Pancreas (tissue), 10 donors: ENCODE measurements at places on chromosomes 1 and 21. TPM values are rescaled to one million over a fixed set of nuclear protein-coding genes. Genes with fewer than 3 reads are reported as not detected.

GJA9 gene
- not detected for total RNA-seq

ATP6V0B gene
- 59.8 TPM for total RNA-seq

ITGB2 gene
- total RNA-seq, result 34.5 TPM

DEGS1 gene
- 19.2 TPM for total RNA-seq

LPAR3 gene
- 12.8 TPM for total RNA-seq

DNA sequence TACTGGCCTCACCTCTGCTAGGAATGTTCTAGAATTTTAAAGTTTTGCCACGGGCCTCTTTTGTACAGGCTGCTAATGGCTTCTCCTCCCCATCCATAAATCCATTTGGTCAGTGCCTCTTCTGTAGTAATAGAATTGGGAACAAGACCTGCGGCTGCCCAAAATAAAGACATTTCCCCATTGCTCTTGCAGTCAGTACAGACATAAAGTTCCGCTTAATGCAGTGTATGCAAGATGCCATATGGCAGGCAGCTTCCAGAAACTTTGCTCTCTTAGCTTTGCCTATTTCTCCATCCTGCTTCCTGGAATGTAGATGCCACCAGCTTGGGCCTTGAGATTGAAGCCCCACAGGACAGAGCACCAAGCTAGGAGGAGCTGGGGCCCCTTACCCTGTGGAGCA lies 3.7 kb upstream of the SLC2A5 start:
- no peak for DNase-seq

DNA sequence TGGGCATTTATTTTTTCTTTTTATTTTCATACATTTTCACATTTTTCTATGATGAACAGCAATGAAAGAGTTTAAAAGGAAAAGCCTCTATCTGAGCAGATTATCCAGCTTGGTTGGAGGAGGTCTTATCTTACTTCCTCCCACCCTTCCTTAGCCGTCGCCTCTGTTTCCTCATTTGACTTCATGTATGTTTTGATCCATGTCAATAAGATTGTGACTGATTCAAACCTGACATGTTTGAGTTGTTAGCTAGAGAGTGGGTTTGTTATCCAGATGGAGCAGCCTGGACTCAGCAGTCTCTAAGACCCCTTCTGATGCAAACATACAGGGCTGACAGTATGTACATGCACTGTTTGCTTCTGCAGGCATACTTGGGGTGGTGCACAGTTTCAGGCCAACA lies 31.2 kb downstream of the MACO1 start:
- no peak for DNase-seq

DNA sequence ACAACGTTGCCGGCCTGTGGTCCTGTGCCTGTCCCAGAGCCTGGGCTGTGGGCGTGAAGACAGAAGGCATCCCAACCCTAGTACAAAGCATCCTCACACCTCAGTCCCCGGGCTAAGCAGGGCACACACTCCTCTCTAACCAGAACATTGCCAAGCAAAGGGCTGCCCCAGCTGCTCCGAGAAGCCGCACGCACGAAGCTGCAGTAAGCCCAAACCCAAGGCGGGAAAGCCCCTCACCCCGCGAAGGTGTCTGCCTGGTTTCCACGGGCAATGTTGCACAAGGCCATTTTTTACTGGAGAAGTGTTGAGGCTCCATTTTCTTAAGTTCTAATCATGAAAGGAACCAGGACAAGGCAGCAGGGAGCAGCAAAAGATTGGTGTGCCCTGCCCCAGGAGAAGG lies 519.0 kb downstream of the NPHP4 start:
- DNase-seq, result no peak

GRCh38 chr1:33466159-33466558 lies 6.3 kb upstream of the ZSCAN20 start:
- no peak for DNase-seq

- no peak for DNase-seq
Measured at GRCh38 chr1:4062041-4062440, 162.0 kb upstream of the C1orf174 start.

GRCh38 chr1:164452549-164452948 lies 106.4 kb upstream of the PBX1 start:
- no peak for DNase-seq

DNA sequence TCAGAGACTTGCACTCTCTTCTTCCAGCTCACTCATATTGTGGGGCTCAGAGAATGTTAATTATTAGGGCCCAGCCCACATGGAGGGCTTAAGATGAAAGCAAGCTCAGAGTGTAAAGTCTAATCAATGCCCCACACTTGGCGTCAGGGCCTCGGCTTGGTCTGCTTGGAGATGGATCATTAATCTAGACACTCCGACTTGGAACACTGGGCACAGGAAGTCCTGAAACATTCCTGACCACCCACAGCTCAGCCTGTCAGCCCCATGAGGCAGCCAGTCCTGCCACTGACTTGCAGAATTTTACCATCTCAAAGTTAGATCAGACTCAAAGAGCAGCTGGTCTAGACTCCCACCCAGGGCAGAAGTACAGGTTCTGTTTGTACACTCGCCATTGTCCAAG lies 69.8 kb upstream of the TRABD2B start:
- no peak for DNase-seq

DNA sequence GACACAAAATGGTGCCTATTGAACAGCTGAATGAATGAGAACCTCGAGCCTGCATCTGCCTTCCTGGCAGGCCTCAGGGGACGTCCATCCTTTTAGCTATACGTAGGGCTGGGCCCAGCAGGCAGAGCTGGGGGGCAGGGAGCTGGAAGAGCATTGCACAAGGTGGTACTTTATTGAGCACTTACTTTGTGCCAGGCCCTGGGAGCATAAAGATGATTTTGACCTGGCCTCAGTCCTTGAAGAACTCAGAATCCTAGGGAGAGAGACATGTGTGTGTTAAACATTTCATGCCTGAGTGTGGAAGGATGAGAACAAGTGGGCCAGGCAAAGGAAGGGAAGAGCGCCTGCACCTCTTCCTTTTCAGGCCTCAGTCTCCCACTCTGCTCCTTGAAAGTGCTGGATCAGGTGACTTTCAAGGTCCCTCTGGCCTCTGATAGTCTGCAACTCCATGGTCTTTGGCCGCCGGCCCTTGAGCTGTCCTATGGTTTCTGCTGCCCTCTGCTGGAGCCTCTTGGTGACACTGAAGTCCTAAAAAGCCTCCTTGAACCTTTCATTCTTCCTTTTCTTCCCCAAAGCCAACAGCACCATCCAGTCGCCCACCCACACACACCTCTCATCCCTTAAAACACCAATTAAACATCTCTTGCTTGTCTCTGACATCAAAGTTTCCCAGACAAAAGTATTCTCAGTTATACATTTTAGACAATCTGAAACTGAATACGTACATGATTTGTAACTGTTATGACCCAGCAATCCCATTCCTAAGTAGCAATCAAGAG lies 3.5 kb upstream of the PEAR1 start:
- DNase-seq, result peak; percentile 82

GRCh38 chr1:224267925-224268324 lies 62.0 kb downstream of the NVL start:
- no peak for DNase-seq

DNA sequence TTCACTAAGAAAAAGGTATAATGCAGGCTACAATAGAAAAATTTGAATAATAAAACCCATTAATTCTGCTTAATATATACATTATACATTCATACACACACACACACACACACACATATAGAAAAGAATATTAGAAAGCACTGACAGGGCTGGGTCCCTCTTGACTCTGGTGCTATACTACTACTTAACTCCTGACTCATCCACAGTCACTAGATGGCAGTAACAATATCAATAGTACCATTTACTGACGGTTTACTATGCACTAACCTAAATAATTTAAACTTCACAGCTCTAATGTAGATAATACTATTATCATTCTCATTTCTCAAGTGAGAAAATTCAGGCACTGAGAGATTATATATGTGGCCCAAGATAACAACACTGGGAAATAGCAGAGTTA lies 87.5 kb downstream of the COP1 start:
- no peak for DNase-seq

GRCh38 chr1:232899268-232899667 lies 51.1 kb upstream of the NTPCR start:
- no peak for DNase-seq

DNA sequence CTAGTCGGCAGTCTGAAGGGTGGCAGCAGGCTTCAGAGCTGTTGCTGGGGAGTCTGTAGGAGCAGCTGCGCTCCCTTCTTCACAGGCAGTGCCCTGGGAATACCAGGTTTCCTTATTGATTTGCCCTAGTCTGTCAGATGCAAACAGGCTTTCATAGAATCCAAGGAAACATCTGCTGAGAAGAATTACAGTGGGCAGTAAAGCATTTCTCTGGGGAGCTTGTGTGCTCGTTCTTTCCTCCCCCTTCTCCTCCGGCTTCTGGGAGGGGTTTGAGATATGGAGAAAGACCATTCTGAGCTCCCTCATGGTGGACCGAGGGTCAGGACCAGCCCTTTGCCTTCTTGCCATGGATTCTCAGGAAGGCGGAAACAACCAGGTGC lies 25.4 kb upstream of the PARP1 start:
- no peak for DNase-seq

- DNase-seq, result peak; percentile 68
Measured at GRCh38 chr21:41901099-41901498, 22.0 kb upstream of the PRDM15 start.

DNA sequence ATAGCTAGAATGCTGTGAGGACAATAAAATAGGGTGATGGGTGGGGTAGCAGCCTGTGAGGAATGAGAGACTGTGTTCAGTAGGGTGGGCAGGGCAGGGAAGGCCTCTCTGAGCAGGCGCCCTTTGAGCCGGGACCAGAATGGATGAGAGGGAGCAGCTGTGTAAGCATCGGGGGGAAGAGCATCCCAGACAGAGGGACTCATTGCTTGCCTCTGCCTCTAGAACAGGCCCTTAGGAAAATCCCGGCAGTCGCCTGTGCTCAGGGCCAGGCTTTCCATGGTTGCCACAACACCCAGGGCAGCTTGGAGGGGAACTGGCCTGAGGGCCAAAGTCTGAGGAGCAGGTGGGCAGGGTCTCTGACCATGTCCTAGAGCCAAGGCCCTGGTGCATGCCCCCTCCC lies 774 bp downstream of the SLC2A7 start:
- no peak for DNase-seq

DNA sequence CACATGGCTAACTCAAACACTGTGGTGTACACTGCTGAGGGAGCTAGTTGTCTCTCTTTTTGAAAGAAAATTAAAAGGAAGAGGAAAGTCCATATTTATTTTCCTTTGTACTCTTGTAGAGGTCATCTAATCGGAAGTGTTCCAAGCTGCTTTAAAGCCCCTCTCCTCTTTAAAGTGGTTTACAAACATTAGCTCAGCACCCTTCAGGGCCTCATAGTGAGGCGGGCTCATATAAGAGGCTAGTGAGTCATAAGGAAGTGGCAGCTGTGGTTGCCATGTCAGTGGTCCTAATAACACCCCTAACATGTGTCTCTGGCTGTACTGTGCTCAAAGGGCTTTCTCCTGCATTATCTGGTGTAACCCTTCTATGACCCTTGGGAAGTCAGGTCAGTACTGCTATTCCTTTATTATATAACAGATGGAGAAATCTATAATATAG lies 104.4 kb upstream of the SERBP1 start:
- DNase-seq, result no peak

- no peak for DNase-seq
Measured at GRCh38 chr1:24964811-24965570, 34.9 kb upstream of the RUNX3 start.

DNA sequence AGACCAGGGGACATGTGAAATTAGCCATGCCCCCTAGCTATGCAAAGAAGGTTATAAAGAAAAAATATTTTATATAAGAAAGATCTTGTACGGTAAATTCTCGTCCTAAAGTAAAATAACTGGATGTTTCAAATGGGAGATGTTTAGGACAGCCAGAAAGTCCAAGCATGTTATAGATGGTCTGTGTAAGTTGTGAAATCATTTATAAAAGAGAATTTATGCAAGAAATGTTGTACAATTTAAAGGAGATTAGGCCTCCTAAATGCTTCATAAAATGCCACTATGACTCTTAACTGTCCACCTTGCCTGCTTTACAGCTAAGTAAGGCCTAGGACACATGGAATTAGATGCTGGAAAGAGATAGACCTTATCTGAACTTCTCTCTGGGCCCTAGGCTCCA lies 118.1 kb upstream of the POGK start:
- DNase-seq, result no peak

- no peak for DNase-seq
Measured at GRCh38 chr1:200699871-200700270, 30.2 kb upstream of the DDX59 start.

GRCh38 chr1:92484472-92485380 lies 2.0 kb downstream of the GFI1 start:
- DNase-seq, result peak; percentile 68

DNA sequence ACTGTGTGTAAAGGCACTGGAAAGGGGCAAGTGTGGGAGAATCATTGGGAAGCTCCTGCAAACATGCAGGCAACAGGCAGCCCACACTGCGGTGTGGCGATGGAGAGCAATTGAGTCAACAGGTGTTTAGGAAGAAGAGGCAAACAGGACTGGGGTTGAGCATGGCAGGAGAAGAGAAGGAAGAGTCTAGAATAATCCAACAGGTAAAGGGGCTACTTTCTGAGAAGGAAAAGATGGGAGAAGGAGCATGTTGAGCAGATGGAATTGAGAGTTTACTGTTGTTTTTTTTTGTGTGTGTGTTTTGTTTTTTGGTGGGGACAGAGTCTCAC lies 4.2 kb downstream of the DOP1B start:
- no peak for DNase-seq

DNA sequence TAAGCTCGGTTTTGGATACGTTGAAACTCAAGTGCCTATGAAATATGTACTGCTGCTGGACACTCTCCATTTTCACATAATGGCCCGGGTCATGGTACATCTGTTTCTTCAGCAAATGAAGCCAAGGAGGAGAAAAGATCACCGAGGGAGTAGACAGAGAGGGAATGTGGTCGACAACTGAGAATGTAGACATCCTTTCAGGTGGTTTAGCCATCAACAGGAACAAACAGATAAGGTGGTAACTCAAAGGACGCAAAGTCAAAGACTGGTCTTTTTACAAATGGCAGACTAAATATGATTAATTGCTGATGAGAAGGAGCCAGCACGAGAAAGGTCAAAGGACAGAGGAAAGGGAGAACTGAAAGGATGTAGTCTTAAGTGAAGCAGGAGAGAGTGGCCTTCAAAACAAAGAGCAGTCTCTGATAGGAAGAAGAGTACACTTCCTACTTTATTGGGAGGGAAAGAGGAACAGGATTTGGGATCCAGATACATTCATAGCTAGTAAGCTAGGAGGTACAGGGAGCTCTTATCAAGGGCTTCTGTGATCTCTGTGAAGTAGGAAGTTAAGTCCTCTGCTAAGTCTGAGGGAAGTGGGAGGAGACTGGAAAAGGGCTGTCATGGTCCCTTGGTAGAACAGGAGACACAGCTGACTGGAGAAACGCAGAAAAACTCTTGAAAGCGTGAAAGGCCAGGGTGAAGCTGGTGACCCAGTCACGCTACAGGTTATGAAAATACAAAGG lies 28.3 kb downstream of the NUP133 start:
- DNase-seq, result no peak

DNA sequence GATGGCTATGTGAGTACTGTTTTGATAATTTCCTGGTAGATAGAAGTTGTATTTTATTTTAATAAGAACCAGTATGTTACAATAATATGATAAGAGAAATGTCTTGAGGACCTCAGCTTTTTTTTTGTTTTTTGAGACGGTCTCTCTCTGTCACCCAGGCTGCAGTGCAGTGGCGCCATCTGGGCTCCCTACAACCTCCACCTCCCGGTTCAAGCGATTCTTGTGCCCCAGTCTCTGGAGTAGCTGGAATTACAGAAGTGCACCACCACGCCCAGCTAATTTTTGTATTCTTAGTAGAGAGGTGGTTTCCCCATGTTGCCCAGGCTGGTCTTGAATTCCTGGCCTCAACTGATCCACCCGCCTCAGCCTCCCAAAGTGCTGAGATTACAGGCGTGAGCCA lies 968.1 kb upstream of the ADGRL4 start:
- no peak for DNase-seq

- DNase-seq, result peak; percentile 45
Measured at GRCh38 chr1:42931911-42932422, 26.7 kb downstream of the SLC2A1 start.
